ENCODE measurements at places on chromosomes 1 and 21. TPM values are rescaled to one million over a fixed set of nuclear protein-coding genes. Genes with fewer than 3 reads are reported as not detected.

Gene DNAH14
- total RNA-seq = 14.1 TPM

Gene PKLR
- 32.8 TPM for total RNA-seq

Gene NMNAT2
- not detected for total RNA-seq

Gene DISC1
- total RNA-seq = 3.3 TPM

Gene PTPN22
- total RNA-seq = 1.6 TPM

Gene KCNE2
- total RNA-seq = not detected

Gene ETV3L
- total RNA-seq = not detected

Gene WDR64
- total RNA-seq = not detected

Gene ROR1
- total RNA-seq = 0.56 TPM

Gene CFHR5
- total RNA-seq = 89.8 TPM

Gene CRNN
- total RNA-seq = not detected

Gene RGS5
- total RNA-seq = 10.2 TPM

Gene INKA2
- total RNA-seq = 2.2 TPM

Gene VWA5B1
- total RNA-seq = not detected

Gene ASAP3
- total RNA-seq = 15.7 TPM
